ENCODE measurements at places on chromosomes 6 and 20.

GRCh38 chr20:15031546-15032351 lies 694.3 kb upstream of the FLRT3 start:
- no peak for DNase-seq

- DNase-seq: no peak
These were observed 218.5 kb downstream of the LY86 start for GRCh38 chr6:6806844-6807518.

DNA sequence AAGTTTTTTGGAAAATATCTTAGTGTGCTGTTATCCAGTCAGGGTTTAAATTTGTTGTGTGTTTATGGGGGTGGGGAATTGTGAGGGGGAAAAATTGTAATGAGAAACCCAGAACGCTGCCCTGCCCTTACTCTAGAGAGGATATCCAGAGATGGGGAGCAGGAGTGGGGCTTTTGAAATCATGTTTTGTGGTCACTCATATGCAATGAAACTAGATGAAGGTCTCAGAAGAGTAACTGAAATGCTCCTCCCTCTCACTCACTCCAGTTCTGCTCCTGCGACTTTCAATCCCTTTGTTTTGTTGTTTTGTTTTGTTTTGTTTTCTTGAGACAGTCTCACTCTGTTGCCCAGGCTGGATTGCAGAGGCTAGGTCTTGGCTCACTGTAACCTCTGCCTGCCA lies 100.0 kb downstream of the CRYBG1 start:
- DNase-seq: no peak

GRCh38 chr6:169958510-169958909 lies 207.1 kb downstream of the ERMARD start:
- DNase-seq: no peak

DNA sequence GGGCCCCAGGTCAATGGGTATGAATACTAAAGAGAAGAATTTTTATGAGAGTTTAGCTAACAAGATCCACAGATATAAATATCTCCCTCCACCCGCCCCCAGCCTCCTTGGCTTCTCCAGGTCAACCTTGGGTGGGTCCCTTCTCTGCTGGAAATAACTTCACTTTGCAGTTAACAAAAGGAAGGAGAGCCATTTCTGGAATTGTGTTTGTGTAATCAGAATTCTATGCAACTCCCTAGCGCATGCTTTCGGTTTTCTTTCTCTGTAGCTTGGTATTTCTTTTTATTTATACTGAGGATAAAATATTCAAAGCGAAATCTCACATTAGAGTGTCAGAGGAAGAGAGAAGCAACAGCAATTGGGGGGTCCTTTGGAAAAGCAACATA lies 27.1 kb downstream of the RIPOR2 start:
- DNase-seq: no peak

DNA sequence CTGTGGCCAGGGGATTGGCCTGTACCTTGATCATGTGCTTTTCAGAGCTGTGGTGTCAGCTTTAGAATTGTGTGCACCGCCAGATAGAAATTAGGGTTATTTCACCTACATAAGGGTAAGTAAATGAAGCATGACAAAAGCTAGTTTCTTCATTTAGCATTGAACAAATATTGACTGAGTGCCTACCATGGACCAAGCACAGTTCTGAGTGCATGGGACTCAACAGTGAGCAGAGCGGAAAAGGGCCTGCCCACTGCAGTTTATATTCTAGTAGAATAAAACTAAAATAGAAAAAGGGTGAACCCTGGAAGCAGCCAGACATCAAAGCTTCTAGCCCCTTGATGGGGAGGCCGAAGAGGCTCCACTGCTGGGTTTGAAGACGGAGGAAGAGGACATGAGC lies 25.6 kb downstream of the ECT2L start:
- no peak for DNase-seq

GRCh38 chr6:23446469-23446967 lies 679.5 kb upstream of the NRSN1 start:
- DNase-seq: peak; percentile 6

DNA sequence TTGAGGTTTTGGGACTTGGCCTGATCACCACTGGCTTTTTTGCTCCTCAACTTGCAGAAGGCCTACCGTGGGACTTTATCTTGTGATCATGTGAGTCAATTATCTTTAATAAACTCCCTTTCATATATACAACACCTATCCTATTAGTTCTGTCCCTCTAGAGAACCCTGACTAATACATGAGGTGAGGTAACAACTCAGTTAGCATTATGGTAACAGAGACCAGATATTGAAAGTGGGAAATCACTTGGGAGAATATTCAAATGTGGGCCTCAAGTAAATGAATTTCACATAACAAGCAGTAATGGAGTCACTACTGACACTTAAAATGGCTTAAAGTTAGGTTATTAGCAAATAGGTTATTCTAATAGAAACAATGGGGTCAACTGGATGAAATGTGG lies 438.1 kb upstream of the AGPAT4 start:
- no peak for DNase-seq

DNA sequence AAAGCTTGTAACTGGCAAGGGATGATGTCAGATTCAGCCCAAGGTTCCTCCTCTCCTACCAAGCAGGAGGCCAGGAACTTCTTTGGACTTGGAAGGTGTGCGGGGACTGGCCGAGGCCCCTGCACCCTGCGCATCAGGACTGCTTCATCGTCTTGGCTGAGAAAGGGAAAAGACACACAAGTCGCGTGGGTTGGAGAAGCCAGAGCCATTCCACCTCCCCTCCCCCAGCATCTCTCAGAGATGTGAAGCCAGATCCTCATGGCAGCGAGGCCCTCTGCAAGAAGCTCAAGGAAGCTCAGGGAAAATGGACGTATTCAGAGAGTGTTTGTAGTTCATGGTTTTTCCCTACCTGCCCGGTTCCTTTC lies 14.4 kb downstream of the TNFAIP3 start:
- DNase-seq: no peak

- no peak for DNase-seq
These were observed 18.9 kb upstream of the SLC22A2 start for GRCh38 chr6:160277546-160277945.

DNA sequence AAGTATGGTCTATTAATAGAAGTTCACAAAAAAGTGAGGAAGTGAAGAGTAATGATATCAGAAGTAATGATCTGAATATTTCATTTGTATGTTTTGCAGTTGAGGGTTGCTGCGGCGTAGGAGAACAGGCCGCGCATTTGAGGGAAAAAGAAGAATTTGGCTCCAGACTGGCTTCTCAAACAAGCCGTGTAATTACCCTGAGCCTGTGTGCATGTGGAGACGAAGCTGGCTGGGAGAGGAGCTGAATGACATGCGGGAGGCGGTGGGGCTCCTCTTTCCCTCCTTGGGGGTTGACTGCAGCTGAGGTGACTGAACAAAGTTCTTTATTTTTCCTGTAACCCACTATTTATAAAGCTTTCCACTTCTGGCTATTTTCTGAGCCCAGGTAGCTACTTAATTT lies 115.5 kb upstream of the AFDN start:
- DNase-seq: no peak

DNA sequence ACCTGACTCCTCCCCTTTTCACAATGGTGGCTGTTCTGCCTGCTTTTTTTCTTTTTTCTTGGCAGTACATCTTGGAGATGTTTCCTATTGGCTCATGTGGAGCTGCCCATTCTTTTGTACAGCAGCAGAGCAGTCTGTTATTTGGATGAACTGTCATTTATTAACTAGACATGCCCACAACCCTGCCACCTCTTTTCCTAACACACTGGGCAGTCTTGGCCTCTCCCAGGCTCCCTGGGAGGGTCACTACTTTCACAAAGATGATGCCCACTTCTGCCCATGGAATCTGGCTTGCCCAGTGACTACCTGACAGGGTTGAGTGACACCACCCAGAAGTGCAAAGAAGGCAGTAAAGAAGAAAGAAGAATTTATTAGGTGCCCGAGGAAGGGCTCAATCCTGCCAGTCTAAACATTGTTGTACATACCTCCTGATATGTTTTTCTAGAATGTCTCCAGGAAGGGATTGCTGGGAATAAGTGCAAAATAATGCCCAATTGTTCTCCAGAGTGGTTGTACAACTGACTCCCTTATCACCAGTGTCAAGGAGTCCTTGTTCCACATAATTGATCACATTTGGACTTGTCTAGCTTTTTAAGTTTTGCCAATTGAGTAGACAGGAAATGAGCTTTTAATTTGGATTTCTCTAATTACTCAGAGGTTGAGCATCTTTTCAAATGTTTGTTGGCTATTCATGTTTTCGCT lies 19.7 kb upstream of the SCRT2 start:
- DNase-seq: no peak

- DNase-seq: no peak
These were observed 267.1 kb upstream of the JAG1 start for GRCh38 chr20:10940941-10941340.

- DNase-seq: no peak
These were observed 103.5 kb upstream of the GPR6 start for GRCh38 chr6:109874621-109875020.

DNA sequence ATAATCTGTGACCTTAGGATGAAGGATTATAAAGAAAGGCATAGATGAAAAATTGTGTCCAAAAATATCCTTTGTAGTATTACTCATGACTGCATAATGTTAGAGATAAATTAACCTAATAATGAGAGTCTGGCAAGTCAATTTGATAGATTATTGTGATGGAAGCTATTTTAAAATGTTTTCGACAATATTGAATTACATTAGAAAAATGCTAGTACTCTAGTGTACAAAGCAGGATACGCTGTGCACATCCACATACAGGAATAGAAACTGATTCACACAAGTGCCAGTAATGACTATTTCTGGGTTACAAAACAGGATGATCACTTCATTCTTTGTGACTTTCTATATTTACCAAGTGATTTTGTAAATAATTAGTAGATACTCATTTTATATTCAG lies 3.3 kb downstream of the SLC17A2 start:
- no peak for DNase-seq

- no peak for DNase-seq
These were observed 42.0 kb upstream of the STMND1 start for GRCh38 chr6:17059850-17060249.

DNA sequence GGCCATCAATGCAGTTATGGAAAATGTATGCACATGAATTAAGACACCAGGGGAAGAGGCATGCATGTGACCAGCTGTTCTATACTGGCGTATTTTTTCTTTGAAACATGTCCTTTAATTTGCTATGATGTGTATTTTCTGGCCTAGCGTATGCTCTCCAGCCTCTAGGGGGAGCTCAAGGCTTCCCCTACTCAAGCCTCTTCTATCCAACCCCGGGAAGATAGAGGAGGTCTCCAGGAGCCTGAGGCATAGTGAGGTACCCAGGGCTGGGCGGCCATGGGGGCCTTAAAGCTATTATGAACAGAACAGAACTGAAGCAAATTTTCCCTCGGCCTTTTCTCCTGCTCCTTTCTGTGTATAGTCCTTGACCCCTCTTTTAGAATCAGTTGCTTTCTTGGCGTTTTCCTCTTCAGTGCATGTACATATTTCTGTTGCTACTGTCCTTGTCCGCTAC lies 528.9 kb downstream of the MAFB start:
- peak; percentile 76 for DNase-seq

GRCh38 chr20:64079273-64080012 lies at the start of gene RGS19:
TSS of gene RGS19 (minus strand) at chr20:64079518. CDS start at chr20:64076886, 2,632 bp downstream.
- peak; percentile 84 for DNase-seq

DNA sequence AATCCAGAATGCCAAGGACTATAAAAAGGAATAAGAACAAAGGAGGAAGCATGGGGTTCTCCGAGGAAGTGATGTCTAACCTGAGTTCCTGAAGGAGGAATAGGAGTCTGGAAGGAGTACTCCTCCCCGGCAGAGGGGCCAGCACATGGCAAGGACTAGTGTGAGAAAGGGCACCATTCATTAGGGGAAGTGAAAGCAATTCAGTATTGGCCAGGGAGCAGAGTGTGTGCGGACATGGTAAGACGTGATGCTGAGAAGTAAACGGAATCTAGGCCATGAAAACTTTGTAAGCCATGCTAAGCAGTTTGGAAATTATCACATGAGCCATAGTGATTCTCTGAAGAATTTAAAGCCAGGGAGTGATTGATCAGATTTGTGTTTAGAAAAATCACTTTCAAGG lies 218.9 kb upstream of the PRDM1 start:
- DNase-seq: no peak

Measured in NAMALWA (cell line).